Activated naive CD4-positive, alpha-beta T cell treated with anti-CD3 and anti-CD28 coated beads, Interleukin-2, amount 50 U/mL, for 72 hours (primary cell): ENCODE measurements at places on chromosomes 11 and 22.

DNA sequence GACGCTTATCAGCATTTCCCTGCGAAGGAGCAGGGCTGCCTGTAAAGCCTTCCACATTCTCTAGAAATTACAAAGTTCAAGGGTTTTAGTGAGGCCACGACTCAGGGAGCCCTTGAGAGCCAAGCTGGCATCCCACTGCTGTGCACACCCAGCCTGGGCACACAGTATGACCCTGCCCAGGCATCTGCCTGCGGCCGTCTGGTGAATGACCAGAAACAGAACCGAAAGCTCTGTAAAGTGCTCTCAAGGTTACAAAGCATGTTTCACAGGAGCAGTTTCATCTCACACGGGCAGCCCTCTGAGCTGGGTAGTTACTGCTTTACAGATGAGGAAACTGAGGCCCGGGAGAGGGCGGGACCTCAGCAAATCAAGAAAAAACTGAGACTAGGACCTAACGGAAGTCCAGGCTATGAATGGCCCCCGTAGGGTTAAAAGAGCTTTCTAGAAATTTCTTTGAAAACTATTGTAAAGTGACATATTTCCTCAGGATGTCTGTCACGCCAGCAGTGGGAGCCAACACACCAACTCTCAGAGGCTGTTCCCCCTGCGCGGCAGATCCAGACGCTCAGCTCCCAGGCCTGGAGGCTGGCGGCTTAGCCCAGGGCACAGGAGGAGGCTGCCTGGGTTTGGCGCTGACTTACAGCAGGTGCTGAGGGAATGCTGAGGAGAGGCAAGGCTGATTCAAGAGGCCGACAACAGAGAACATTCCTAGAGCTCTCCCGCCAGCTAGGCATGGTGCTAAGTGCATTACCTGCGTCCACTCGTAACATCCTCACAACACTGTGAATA, 7.7 kb upstream of the TCF20 start:
- peak; percentile 38 for DNase-seq

DNA sequence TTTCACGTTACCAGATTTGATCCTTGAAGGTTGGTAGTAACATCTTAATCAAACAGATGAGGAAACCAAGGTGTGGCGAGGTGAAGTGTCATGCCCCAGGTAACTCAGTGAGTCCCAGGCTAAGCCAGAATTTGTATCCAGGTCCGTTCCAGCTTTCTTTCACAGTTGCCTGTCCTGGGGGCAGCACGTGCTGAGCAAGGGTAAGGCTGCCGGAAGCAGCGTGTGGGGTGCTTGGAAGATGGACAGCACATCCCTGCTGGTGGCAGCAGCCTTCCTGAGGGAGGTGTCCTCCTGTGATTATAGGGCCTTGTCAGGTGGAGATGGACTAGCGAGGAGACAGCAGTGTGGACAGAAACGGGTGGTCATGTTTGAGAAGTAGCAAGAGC, 50.9 kb downstream of the TRIOBP start:
- DNase-seq = no peak

GRCh38 chr11:14179116-14179820, 179.7 kb downstream of the RRAS2 start:
- no peak for DNase-seq

GRCh38 chr11:84648471-84648870, 978.7 kb downstream of the DLG2 start:
- DNase-seq = no peak

DNA sequence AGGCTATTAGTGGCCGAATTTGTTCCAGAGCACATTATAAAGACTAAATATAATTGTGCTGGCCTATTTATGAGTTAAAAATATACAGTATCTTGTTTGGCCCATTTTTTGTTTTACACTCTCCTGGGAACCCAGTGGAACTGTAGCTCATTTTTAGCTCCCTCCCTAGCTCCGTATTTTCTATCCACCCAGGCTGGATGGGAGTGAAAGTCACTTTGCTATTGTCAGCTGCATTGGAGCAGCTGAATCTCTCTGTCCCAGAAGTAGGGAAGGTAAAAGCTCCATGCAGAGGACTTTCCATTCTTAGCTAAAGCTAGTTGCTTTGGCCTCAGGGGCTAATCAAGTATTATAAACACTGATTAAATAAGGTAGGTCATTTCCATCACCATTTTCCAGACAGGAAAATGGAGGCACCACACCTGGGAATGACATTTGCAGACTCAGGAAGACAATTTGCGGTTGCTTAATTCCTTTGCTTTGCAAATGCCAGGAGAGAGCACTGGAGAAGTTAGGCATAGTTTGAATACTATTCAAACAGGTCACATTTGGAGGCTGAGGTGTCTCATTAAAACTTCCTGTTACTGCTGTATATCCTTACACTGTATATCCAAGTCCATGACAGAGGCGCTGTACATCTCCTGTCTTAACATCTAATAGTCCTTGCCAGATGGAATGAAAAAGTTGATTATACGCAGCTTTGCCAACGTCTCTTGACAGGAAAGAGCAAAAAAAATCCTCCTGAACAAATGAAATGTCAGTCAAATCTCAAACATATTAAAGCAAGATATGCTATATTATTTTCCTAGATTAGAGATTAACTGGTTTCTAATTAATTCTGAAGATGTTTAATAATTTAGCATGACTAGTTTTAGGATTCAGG, 338.1 kb upstream of the KIRREL3 start:
- DNase-seq = no peak
